ENCODE measurements at places on chromosomes 7 and 10. TPM values are rescaled to one million over a fixed set of nuclear protein-coding genes. Genes with fewer than 3 reads are reported as not detected.

MYOZ1 gene
- total RNA-seq = not detected

PBLD gene
- total RNA-seq = 1.2 TPM

NDUFB2 gene
- total RNA-seq = 83.8 TPM

A1CF gene
- total RNA-seq = not detected

SFXN2 gene
- 18.2 TPM for total RNA-seq

FFAR4 gene
- not detected for total RNA-seq

BICC1 gene
- not detected for total RNA-seq

MEST gene
- 1.7 TPM for total RNA-seq

UCN3 gene
- total RNA-seq = not detected

ACTL6B gene
- not detected for total RNA-seq

SYT15B gene
- total RNA-seq = 0.12 TPM

CALML5 gene
- total RNA-seq = not detected

NUTM2A gene
- 0.64 TPM for total RNA-seq

SPRN gene
- not detected for total RNA-seq

H2BK1 gene
- total RNA-seq = not detected

CASTOR2 gene
- total RNA-seq = 2.5 TPM

MMD2 gene
- total RNA-seq = not detected

ENKUR gene
- total RNA-seq = not detected

GSTK1 gene
- 176 TPM for total RNA-seq

NPC1L1 gene
- total RNA-seq = not detected

HECW1 gene
- total RNA-seq = not detected

ECD gene
- 41.0 TPM for total RNA-seq

ZNF775 gene
- total RNA-seq = 3.9 TPM

HYAL4 gene
- 0.25 TPM for total RNA-seq

CCT6A gene
- 182 TPM for total RNA-seq

SLC39A12 gene
- total RNA-seq = not detected

FKBP9 gene
- total RNA-seq = 1.0 TPM

SLC16A12 gene
- total RNA-seq = not detected

ABCC2 gene
- total RNA-seq = 0.62 TPM

BCAP29 gene
- 31.4 TPM for total RNA-seq

IFIT1B gene
- total RNA-seq = not detected

SDHAF3 gene
- 30.2 TPM for total RNA-seq

EN2 gene
- not detected for total RNA-seq

ZNF804B gene
- total RNA-seq = not detected

MKX gene
- total RNA-seq = 0.53 TPM

All from activated CD4-positive, alpha-beta T cell treated with anti-CD3 and anti-CD28 coated beads for 36 hours (primary cell).